CD4-positive, alpha-beta T cell treated with Interleukin-2 at 100 ng/mL for 4 hours (primary cell): ENCODE measurements at places on chromosomes 3 and 15.

- DNase-seq: no peak
Observed at GRCh38 chr3:40557575-40558161, 32.9 kb downstream of the ZNF621 start.

DNA sequence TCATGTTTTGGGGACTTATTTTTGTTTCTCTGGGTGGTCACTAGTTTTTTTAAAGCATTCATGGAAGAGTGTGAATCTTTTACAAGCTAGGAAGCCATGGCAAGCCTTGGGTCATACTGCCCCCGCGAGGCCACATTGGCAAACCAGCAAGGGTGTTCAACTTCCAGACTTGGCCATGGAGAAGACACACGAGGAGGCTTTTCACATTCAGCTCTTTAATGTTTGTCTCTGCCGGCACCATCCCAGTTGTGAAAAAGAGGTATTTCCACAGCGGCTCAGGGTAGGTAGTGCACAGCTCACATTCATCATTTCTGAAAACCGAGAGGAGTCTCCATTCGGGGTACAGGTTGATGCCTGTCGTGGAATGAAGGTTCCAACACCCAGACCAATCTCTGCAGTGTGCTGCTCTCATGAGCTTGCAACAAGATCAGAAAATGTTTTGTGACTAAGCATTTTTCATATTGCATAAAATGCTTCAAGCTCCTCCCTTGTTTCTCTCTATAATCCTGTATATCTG lies 7.7 kb downstream of the CCR5 start:
- peak; percentile 67 for DNase-seq

GRCh38 chr15:74240897-74241614 lies 4.9 kb downstream of the CCDC33 start:
- DNase-seq: no peak

- DNase-seq: no peak
Observed at GRCh38 chr15:33894193-33894592, 74.1 kb upstream of the CHRM5 start.

- no peak for DNase-seq
Observed at GRCh38 chr15:70401709-70402108, 304.0 kb upstream of the TLE3 start.

GRCh38 chr15:94840794-94841783 lies 609.7 kb downstream of the MCTP2 start:
- DNase-seq: no peak

GRCh38 chr3:184066211-184066610 lies 13.4 kb downstream of the HTR3C start:
- no peak for DNase-seq

DNA sequence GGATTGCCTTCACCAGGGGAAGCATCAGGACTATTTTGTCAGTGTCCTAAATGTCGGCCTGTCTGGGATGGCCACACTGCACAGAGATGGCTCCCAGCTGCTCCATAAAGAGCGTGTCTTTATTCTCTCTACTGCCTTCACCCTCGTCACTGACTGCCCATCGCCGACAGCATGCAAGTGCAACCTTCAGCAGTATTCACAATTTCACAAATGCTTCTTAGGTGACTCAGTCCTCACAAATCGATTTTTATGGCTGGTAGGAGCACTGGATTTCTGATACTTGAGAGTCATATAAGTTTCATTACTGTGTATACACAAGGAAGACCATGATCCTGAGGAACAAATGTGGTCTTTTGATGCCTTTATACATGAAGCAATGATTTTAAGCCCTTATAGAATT lies 1.1 kb upstream of the SSUH2 start:
- DNase-seq: no peak

DNA sequence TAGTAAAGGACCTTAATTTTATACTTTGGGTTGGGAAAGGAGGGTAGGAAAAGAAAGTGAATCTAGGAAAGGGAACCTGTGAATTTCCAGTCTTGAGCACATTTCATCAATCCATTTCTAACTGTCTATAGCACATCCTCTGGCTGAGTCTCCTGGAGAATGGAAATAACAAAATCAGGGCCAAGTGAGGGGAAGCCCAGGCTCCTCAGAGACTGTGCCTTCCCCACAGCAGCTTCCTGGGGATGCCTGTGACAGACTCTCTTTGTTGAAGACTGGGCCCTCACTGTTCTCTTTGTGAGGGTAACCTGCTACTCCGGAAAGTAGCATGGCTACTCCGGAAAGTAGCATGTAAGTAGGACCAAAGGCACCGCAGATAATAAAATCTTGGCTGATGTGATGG lies 22.6 kb upstream of the CSPG5 start:
- DNase-seq: no peak

GRCh38 chr3:160876643-160877042 lies 120.6 kb downstream of the PPM1L start:
- DNase-seq: no peak

DNA sequence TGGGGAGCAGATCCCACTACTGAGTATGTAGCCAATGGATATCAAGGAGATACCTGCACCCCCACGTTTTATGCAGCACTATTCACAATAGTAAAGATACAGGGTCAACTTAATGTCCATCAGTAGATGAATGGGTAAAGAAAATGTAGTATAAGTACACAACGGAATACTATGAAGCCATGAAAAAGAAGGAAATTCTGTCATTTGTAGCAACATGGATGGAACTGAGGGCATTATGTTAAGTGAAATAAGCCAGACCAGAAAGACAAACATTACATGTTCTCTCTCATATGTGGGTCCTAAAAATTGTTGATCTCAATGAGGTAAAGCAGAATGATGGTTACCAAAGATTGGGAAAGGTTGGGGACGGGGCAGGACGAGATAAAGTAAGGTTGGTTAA lies 14.6 kb downstream of the PP2D1 start:
- no peak for DNase-seq

GRCh38 chr15:43808435-43808950 lies 8.1 kb downstream of the HYPK start:
- DNase-seq: no peak

DNA sequence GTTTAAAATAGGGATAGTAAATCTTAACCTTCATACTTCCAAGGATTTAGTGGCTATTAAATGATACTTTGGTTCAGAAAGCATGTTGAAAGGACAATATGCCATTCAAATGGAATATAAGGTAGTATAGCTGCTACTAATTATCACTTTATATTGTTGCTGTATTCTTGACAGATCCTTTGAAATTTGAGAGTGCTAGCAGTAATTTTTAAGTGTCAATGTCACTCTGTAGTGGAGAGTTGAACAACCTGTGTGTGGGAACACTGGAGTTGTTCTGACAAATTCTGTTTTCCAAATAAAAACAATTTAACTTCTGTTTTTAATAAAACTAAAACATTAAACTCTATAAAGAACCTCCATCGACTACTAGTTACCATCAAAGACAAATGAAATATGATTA lies 565.7 kb downstream of the FGF12 start:
- no peak for DNase-seq

GRCh38 chr3:157248590-157249422 lies 88.9 kb upstream of the CCNL1 start:
- DNase-seq: no peak

- DNase-seq: no peak
Observed at GRCh38 chr3:24968036-24968435, 460.0 kb upstream of the RARB start.

DNA sequence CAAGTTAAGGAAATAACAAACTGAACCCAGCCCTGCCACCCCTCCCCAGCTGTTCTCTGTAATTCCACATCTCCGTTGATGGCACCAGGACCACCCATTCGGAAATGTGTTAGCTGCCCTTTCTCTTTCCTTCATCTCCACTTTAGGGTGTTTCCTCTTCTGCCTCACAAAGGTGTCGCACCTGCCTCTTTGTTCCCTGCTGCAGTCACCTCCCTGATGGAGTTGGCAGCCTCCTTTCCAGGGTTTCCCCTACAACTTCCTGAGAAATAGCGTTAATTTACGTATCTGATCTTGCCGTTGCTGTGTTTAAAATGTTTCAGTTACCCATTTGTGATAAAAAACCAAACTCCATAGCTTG lies 57.3 kb downstream of the GPR171 start:
- no peak for DNase-seq

DNA sequence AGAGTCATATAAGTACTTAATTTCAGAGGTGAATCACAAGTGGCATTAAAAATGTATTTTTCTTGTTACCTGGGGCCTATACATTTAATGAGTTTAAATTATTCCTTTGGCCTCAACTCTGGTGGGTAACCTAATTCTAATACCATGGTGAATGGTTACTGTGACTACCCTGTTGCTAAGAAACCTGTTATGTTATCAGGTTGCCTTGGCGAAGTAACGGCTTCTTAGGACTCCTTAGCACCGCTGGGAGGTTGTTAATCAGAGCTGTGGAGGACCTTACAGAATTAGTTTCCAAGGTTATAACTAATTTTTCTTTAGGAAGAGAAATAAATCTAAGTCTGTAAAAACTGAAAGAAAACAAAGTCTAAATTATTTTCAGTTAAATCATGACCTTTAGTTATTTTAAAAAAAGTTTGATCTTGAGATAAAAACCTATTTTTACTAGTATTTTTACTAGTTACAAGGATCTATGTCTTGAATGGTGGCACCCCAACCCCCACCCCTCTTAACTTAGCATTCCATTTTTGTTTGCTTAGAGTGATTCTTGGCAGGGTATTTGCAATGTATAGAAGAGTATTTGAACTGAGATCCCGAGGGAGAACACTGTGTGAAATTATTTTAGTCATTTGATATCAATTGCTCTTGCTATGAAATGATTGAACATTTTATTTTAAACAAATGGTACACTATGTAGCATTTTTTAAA lies 155.5 kb downstream of the FNDC3B start:
- DNase-seq: peak; percentile 31

DNA sequence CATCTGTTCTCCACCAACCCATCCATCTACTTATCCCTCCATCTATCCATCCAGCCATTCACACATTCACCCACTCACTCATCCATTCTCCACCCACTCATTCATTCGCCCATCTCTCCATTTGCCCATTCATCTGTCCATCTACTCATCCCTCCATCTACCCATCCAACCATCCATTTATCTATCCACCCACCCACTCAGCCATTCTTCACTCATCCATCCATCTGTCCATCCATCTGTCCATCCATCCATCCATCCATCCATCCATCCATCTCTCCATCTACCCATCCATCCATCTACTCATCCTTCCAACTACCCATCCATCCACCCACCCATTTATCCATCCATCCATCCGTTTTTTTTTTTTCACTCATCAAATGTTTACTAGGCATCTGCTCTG lies 13.9 kb downstream of the FAM3D start:
- no peak for DNase-seq

GRCh38 chr3:124318014-124318413 lies 326.1 kb upstream of the ROPN1 start:
- no peak for DNase-seq

DNA sequence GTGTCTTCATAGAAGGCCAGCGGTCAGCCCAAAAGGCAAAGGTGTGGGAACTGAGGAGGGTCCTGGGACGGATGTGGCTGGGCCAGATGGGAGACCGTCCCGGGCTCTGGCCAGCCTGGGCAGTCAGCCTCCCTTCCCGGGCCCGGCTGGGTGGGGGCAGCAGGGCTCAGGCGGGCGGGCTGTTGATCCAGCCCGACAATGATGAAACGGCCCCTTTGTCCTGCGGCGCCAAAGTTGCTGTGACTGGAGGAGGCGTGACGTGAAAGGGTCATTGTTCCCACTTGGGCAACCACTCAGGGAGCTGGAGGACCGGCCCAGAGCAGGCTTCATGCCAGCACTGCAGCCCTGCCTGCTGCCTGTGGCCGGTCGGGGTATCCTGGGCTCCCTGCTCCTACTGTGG lies 16.5 kb downstream of the DUSP7 start:
- DNase-seq: no peak

DNA sequence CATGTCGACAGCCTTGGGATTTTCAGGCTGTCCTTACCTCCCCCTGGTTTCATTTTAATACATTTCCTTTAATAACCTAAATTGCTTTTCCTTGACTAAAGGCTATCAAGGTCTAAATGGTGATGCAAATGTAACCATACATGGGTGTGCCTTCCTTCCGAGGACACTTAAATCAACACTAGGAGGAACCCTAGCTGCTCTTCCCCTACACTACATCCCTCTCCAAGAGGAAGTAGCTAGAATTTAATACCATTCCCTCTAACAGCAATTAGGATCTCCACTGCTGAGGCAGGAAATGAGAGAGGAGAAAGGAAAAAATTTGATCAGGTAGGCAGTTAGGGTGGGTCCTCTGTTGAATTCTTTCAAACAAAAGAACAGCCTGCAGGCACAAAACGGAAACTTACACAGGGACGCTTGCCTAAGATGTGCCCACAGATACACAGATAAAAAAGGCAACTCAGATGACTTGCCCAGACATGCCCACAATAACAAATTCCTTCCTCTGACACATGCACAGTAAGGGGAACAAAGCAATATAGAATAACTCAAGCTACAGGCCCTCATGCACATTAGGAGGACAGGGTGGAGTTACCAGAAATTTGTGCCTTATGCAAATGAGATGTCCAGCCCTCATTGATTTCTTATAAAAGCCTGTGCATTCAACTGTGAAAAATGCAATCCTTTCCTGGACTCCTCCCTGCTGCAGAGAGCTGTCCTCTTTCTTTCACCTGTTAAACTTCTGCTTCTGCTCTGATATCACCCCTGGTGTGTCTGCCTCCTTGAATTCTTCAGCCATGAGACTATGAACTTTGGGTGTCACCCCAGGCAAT lies 1024.4 kb upstream of the CADM2 start:
- no peak for DNase-seq

DNA sequence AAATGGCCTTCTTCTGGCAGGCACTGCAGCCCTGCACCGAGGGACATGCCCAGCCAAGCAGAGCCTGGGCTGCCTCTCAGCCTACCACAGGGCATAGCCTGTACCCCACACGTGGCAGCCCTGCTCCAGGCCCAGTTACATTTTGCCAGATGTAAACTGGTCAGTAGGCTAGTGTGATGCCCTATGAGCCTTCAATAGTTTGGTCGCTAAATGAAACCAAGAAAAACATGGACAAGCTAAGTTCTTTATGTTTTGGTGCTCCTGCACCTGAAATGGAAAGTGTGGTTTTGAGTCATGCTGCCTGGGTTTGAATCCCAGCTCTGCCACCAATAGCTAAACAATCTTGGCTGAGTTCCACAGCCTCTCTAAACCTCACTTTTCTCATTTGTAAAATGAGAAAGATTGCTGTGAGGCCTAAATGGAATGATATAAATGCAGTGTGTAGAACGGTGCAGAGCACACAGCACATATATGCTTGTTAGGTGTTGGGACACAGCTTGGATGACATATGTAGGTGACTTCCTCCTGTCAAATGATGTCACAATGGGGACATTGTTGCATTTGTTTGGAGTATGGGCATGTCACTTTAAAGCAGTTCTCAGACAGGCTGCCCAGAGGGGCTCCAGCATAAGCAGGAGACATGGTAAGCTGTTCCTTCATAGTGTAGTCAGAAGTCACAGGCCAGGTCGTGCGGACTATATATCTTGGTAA lies 57.4 kb downstream of the ZBTB38 start:
- no peak for DNase-seq

- no peak for DNase-seq
Observed at GRCh38 chr3:42061713-42062380, 29.3 kb upstream of the TRAK1 start.

DNA sequence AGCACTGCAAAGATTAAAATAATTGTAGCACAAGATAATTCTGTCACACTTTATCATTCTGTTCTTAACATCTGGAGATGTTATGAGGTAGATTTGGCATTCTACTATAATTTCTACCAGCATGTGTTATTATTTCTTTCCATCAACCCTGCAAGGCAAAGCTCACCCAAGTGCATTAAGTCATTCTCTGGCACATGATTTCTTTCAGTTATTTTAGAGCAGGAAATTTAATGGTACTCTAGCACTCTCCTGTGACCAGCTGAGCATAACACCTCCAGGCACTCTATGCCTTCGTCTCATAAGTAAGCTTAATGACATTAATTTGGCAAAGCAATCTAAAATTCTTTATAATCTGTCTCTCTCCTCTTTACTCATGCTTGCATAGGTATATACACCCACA lies 300.2 kb upstream of the GPR149 start:
- no peak for DNase-seq
